Spleen (tissue), 13 donors: ENCODE measurements at places on chromosomes 5 and 9. TPM values are rescaled to one million over a fixed set of nuclear protein-coding genes. Genes with fewer than 3 reads are reported as not detected.

DNA sequence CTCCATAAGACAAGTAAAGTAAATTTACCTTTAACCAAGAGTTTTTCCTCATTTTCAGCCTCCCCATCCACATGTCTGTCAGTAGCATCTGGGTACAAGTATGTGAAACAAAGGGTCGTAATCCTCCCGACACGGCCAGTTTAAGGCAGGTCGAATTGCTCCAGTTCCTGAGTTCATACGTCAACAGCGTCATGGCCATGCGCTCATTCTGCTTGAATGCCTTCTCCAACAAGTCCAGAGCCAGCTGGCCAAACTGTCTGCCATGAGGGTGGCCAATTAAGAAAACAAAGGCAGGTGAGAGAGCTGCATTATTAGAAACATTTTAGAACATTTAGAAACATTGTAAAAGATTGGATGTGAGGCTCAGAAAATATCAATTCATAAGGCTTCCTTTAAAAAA lies 87.5 kb downstream of the TRPM6 start:
- DNase-seq, result no peak

- DNase-seq, result no peak
Observed at GRCh38 chr9:16421532-16421931, 448.9 kb downstream of the BNC2 start.

DNA sequence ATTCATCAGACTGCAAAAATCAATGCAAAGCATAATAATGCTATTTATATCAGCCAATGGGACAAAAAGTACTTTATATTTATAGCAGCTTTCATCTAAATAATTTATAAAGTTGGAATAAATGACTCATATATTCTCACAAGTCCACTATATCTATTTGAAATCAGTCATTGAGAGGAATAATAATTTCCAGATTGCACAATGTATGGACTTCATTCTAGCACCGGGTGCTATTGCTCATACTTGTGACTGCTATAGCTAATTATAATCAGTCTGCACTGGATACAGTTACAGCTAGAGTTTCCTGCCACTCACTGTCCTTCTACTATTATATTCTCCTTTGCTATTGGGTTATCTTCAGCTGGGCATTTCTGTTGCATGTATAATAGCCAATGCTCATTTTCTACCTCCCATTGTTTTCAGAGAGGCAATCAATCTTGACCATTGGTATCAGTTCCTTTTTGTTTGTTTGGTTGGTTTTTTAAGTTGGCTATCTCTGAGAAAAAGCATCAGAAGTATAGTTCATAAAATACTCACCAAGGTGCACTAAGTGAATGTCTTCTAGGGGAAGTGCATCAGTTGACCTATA lies 1.9 kb downstream of the CDH18 start:
- no peak for DNase-seq

GRCh38 chr5:139133282-139133681 lies 64.9 kb downstream of the SIL1 start:
- DNase-seq, result no peak

DNA sequence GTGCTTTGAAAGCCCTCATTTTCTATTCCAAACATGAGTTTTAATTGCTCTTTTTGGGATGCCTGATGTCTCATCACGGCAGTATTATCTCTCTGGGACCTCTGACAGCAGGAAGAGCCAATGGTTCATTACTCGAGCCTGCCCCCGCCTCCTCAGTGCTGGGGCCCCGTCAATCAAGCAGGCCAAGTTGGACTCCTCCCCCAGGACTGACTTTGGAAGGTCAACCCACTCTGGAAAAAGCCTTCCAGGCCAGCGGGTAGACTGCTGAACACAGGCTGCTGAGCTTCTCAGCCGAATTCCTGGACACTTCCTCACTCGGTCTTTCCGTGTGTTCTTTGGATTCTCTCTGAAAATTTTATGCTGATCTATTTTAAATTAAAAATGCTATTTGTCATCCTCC lies 9.5 kb upstream of the BARHL1 start:
- no peak for DNase-seq

DNA sequence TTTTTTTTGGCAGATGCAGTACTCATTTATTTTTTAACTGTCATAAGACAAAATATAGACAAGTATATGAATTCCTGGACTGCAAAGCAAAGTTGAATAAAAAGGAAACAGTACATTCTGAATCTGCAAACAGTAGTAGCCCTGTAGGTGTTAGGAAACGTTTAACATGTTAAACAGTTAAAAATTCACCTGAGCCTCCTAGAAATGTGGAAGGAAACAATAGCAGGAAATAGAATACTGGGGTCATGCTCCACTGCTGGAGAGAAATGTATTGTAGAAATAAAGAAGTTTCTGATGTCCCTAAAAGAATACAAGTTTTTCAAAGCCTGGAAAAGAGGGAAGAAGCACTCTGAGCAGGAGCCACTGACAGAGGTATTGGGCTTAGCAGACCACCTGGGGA lies 866.0 kb downstream of the PTPRD start:
- DNase-seq, result no peak

DNA sequence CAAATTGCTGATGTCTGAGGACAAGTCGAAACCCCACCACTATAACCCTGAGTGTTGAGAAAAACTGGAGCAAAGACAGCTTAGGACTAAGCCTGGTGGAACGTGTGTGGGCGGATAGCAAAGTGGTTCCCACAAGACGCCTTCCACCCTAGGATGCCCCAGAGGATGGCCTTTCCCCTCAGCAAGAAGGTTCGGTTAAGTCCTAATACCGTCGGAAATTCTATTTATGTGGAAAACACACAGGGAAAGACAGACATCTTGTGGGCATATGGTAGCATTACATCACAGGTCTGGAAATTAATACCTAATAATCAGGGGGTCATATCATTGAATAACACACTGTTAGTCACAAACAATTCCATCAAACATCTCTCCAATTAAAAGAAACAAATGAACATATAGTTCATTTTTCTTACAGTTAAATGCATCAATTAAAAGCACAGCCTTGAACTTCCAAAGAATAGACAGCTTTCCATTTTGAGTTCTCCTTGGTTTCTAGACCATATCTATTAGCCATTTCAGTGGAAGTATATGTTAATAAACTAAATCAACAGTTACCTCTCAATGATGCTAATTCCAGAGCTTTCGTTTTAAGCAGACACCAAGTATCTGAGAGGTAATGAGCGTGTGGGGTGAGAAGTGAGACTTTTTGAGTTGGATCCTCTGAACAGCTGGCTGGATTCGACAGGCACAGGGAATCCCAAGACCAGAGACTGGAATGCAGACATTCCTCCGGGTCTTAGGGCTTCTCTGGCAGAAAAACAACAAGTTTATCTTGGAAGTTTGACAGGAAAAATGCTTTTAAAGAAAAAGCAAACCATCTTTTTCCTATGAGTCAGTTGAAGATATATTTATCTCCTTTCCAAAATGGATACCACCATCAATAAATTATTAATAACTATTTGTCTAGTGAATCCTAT lies 2.9 kb upstream of the ICE1 start:
- no peak for DNase-seq

DNA sequence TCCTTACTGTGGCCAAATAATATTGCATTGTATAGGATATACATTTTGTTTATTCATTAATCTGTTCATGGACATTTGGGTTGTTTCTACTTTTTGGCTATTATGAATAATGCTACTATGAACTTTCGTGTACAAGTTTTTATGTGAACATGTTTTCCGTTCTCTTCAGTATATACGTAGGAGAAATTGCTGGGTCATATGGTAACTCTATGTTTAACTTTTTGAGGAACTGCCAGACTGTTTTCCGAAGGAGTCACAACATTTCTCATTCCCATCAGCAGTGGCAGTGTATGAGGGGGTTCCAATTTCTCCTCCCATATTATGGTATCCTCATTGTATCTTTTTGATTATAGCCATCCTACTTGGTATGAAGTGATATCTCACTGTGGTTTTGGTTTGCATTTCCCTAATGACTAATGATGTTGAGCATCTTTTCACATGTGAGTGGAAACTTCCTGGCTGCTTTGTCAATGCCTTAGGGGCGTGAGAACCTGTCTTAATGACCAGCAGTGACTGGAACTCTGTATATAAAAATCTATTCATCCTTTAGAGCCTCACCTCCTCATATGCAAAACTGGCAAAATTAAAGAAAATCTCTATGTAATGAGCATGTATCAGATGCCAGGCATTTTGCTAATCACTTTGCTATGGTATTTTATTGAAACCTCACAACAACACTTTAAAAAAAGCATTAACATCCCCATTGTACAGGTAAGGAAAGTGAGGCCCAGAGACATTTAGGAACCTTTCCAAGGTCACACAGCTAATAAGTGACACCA lies 47.8 kb upstream of the TGFBR1 start:
- no peak for DNase-seq

GRCh38 chr5:98638111-98638510 lies 135.4 kb upstream of the RGMB start:
- DNase-seq, result no peak

DNA sequence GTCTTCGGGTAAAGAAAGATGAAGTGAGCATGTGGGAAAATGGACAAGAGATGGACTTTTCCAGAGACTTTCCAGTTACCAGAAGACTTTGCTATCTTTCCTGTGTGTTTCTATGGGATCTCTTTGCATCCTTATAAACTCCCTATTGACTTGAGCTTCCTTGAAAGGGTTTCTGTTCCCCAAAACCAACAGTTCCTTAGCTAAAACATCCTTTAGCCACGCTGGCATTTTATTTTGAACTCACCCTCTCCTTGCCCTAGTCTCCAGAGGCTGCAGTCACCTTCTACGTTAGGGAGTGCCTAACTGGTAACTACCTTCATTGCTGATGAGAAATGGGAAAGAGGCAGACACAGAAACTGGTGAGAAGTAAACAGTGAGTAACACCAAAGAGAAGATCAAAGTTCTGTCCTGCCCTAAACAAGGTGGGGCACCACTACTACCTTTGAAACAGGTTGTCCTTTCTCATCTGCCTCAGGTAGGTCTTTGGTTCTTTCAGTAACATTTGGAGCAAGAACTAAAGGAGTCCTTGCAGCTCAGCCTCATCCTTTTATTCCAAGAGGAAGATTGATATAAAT lies 402.9 kb downstream of the ENC1 start:
- no peak for DNase-seq

DNA sequence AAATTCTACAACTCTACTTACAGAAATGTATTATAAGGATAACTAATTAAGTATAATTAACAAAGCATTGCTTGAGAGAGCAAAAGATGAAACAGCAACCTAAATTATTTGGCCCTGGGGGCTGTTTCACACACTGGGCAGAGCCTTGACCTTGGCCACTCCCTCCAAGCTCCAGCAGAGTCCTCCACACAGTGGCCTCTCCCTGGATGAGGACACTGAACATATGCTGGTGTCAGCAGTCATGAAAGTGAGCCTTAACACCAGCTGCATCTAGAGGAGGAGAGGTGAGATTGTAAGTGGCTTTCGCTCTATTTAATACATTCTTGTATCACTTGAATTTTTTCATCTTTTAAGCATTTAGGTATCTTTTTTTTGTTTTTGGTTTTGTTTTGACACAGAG lies 23.3 kb upstream of the ZDHHC12 start:
- DNase-seq, result no peak

- DNase-seq, result no peak
Observed at GRCh38 chr5:180070756-180071530, 616 bp downstream of the RNF130 start.

DNA sequence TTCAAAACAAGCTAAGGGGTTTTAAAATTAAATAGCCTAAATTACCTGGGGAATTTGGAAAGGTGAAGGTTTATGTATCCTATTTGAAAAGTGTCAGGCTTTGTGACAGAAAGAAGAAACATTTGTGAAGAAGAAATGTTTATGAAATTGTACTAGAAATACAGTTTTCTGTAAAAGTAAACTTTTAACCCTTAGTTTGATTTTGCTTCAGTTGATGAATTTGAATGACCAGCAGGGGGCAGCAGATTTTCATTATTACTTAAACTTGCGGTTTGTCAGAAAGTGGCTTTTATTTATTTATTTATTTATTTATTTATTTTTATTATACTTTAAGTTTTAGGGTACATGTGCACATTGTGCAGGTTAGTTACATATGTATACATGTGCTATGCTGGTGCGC lies 58.1 kb downstream of the NNT start:
- DNase-seq, result no peak

GRCh38 chr5:169649486-169649885 lies 12.4 kb downstream of the DOCK2 start:
- no peak for DNase-seq

DNA sequence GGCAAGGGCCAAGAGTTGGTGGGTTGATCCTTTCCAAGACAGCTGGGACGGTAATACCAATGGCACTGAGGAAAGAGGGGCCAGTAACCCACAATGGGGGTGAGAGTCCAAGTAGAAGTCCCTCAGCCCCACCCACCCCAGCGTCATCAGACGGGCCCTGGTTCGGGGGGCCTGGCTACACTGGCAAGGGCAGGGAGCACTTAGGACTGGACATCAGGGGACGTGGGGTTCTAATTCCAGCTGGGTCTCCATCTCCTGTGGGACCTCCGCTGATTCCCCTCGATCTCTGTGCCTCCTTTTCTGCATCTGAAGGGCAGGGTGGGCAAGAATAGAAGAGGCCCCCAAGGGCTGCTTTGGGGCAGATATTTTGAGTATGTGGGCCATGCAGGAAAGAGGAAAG lies 53.5 kb upstream of the FCN1 start:
- peak; percentile 36 for DNase-seq

GRCh38 chr9:5949103-5949699 lies 58.5 kb downstream of the MLANA start:
- DNase-seq, result no peak

KCNV2 gene
- total RNA-seq, result not detected

SPINK4 gene
- not detected for total RNA-seq

CXCL14 gene
- total RNA-seq, result 57.2 TPM

FOXD4L6 gene
- total RNA-seq, result not detected

ASS1 gene
- total RNA-seq, result 37.4 TPM

PDLIM4 gene
- total RNA-seq, result 3.7 TPM

RAPGEF1 gene
- total RNA-seq, result 109 TPM

CSF1R gene
- total RNA-seq, result 312 TPM

CAPSL gene
- total RNA-seq, result not detected
